ENCODE measurements at places on chromosomes 3 and 15. TPM values are rescaled to one million over a fixed set of nuclear protein-coding genes. Genes with fewer than 3 reads are reported as not detected.

GRCh38 chr15:26070095-26070532 lies 207.0 kb upstream of the ATP10A start:
- no peak for DNase-seq

DNA sequence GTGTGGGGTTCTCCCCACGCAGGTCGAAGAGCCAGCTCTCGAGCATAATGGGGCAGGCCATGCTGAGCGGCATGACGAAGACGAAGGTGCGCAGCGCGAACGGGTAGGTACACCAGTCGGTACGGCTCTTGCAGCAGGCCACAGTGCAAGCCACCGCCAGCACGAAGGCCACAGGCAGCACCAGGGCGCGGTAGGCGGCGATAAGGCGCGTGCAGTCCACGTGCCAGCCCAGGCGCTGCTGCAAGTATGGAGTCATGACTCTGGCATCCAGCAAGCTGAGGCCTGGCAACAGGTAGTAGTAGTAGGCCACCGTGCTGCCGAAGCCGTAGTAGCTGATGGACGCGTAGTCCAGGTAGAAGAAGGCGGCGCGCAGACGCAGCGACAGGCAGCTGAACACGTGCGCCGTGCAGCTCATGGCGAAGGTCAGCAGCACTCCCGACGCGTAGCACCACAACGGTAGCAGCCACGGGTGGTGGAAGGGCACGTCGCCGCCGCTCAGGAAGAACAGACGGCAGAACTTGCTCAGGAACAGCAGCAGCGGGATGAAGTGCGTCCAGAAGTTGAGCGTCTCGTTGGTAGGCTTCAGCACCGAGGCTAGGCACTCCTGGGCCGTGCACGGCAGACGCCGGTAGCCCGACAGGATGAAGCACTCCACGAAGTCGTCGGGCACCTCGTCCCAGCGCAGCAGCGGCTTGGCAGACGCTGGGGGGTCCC lies 797 bp downstream of the PAQR9 start:
- DNase-seq: peak; percentile 8

Gene GAP43
- total RNA-seq: not detected

Gene INSYN1
- under 0.01 TPM for total RNA-seq

- DNase-seq: peak; percentile 88
Observed at GRCh38 chr3:52682016-52682415, 3.7 kb downstream of the PBRM1 start.

Gene LCMT2
- total RNA-seq: 2.8 TPM

Gene SAXO2
- under 0.01 TPM for total RNA-seq

Gene SPATA12
- total RNA-seq: not detected

DNA sequence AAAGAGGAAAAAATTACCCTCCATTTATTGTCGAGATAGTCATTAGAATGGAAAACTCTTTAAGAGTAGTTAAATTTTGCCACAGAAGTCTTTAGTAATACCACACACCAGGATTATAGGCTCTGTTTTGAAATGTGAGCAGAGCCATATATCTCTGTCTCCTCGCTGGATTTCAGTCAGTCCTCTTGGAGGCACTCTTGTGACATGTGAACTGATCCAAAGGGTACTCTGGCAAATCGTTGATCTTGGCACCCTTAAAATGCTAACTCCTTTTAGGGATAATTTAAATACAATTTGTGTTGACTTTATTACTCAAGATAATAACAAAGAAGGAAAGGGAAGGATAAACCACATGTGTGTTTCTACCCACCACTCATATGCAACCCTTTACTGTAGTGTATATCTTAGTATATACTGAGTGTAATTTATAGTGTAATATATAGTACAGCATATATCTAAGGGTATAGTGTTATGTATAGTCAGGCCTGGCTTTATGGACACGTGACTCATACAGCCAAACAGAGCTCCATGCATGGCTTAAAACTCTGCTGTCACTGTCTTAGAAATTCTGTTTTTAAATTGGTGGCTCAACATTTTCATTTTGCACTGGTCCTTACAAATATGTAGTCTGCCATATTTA lies 12.3 kb upstream of the KPNA4 start:
- DNase-seq: peak; percentile 24

Gene CHRFAM7A
- total RNA-seq: 0.60 TPM

Gene LARP6
- 7.1 TPM for total RNA-seq

DNA sequence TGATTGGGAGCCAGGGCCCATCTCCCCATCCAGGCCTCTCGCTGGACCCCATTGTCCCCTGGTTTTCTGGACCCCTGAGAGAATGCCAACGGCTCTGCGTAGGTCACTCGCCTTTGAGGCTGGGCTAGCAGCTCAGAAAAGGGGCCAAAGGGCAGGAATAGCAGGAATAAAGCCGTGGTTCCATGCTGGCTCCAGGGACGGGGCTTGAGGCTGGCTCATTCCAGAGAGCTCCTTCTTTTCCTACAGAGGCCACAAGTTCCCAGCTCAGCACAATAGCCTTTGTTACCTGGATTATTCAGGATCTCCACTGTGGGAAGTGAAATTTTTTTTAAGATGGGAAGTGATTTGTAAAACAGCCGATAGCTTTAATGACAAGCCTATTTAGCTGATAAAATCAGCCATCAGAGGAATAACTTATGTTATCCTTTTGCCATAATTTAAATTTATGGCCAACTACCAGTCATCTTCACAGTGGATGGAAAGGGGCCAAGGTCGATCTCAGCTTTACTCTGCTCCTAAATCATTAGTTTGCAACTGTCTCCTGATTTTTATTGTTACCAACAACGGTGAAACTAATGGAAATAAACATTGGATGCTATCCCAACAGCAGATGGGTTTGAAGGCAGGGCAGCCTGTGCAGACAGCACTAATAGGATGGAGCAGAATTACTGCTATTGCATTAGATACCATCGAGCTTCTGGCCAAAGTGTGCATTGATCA lies 124.3 kb downstream of the TMEM266 start:
- no peak for DNase-seq

DNA sequence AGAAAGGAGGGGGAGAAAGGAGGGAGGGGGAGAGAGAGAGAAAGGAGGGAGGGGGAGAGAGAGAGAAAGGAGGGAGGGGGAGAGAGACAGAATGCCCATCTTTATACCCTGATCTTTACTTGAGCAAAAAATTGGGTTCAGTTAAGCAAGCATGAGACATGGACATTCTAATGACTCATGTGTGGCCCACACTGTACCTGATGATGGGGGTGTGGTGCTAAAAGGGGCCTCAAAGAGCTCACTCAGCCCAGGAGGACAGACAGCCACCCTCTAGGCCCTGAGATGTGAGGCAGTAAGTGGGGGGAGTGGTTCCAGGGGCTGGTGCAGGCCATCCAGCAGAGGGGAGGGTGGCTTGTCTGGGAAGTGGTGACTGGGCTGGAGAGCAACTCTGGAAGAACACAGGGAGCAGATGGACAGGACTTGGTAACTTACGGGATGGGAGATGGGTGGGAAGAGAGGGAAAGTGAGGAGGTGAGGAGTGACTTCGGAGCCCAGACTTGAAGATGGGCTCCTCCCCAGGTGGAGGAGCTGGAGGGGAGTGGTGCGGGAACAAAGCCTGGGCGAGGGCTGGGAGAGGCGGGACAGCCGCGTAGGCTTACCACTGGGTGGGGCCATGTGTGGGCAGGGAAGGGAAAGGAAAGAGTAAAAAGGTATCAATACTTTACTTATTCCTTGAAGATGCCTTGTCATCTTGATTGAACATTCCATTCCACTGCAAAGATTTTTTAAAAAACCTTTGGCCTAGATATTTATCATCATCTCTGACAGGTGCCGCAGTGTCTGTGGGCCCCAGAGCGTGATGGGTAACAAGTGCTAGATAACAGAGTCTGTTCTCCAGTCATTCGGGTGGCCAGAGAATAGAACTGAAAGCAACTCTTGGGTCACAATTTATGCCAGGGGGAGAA lies 32.3 kb downstream of the TSPAN3 start:
- DNase-seq: no peak

DNA sequence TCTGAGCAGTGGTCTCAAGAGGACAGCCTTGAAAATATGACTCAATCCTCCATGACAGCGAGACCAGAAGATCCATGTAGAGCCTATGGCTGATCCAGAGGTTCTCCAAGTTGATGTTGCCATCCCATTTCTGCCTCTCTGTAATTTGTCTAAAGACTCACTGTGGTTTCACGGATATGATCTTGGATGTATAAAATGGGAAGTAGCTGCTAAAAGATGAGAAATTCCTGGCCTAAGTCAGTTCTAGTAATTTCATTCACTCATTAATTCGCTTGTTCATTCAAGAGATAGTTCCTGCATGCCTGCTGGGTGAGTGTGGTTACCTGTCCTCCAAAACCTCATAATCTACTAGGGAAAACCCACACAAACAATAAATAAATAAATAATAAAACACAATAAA lies 145.9 kb downstream of the TNIK start:
- no peak for DNase-seq

DNA sequence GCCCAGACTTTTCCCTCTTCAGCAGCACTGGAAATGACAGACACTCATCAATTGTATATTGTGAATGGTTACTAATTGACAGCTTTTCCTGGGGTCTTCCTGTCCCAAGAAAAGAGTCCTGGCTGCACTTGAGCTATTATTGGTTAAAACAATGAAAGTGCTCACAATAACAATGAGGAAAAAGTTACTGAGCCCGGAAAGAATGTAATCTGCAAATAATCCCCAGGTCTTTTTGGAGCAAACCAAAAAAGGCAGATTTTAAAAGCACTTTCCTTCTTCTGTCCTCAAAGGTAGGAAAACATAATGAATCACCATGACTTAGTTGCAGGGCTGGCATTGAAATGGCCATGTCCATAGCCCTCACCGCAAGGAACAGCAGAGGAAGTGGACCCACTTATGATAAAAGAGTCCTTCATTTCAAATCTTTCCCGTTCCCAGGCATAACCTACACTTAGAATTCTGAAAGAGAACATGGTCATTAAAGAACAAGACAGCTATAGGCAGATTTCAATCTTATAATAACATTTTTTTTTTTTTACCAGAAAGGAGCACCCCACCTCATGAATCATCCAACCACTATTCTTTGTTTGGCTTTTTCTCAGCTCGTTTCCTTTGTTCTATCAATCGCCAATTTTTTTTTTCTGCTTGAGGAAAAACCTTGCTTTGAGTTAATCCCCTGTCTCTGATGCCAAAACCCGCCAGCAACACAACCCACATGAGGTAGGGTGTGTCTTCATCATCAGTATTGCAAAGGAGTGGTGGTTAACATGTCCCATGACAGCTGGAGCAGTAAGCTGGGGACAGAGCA lies 35.5 kb upstream of the ATP1B3 start:
- peak; percentile 76 for DNase-seq
